ENCODE measurements at places on chromosomes 6 and 20.

DNA sequence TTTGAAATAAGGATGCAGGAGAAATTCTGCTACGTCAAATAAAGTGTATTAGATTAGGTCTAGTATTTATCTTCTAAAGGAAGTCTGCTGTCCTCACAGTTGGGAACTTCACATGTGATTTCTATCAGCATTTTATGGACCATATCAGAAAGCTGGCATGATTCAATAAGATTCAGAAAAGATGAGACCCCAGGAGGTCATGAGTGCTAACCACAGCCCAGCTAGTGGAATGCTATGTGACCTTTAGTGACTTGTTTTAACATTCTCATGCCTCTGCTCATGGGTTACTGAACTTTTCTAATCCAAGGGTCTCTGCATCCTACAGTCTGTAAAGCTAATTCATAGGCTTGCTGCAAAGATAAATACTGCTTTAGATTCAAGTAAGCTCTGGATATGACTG lies 150.1 kb downstream of the GMPR start:
- DNase-seq = no peak

DNA sequence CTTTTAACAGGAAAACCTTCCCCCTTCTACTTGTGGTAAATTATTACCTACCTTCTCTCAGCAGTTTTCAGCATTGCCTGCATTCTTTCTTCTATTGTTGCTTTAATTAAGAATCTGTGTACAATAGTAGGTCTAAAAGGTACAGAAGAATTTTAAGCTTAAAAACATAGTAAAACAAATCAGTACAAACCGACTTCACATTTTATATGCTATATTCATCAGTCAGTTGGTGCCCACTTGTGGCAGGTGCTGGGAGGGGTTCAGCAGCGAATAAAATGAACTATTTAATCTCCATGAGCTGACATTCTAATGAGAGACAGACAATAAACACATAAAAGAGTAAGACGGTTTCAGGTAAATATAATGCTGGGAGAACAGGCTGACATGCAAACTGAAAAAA lies 73.4 kb upstream of the FBXO30 start:
- no peak for DNase-seq

DNA sequence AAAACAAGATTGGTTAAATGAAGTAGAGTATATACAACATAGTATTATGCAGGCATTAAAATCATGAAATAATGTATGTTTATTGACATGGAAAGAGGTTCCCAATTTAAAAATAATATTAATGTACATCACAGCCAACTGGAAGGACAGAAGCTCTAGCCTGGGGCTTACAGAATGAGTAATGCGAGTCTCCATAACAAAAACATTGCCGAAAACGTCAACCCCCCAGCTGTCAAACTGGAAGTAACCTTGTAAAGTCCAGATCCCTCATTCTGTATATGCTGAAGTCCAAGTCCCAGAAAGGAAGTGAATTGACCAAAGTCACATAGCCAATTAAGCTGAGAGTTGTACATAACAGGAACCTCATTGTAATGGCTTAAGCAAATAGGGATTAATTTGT lies 128.7 kb upstream of the ECI2 start:
- no peak for DNase-seq

GRCh38 chr6:43070028-43070632 lies 6.0 kb upstream of the PTK7 start:
- peak; percentile 53 for DNase-seq

DNA sequence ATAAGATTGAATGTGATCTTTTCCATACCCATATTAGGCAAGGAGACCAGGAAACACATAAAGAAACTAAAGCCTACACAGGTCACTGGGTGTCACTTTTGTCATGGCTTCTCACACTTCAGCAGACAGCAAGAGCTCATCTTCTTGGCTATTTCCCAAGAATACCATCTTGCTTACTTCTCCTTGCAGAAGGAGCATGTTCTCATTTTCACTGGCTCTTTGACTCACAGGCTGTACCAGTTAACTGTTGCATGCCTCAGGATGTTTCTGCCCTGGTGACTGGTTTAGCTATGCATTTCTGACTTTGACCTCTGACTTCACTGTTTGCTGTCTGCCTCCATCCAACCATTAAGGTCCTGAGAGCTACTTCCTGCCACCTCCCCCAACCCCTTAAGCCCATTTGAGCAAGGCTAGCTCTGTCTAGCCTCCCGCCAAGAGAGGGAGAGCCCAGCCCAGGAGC lies 40.3 kb upstream of the OGFRL1 start:
- DNase-seq = peak; percentile 20

DNA sequence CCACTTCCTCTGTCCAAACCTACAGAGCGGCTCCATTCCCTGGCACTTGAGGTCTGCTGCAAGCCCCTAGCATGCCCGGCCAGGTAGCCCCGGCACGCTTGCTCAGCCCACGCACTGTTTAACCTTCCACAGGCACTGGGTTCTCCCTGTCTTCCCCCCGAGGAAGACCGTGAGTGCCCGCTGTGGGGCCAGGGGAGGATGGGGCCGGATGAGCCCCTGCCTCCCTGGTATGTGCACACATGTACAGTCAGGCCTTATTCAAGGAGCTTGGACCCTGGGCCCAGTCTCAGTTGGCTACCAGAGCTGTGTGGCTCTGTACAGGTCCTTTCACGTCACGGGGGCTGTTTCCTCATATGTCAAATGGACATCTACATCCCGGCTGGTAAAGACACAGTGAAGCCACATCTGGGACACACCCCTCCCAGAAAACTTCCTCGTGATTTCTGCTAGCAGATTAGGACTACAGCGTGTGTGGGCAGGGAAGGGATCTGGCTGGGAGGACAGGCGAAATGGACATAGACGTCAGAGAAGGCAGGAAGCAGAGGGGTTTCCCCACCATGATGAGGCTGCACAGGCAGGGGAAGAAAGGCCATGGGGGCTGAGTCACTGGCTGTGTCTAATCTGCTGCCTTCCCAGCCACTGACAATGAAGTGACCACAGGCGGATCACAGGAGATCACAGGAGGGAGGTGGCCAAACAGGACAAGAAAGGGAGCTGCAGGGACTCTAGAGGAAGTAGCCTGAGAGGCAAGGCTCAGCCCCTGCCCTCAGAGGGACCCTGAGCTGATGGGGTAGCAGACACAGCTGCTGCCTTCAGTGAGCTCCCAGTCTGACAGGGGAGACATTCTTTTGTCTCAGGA lies 62.9 kb downstream of the MRPL14 start:
- DNase-seq = peak; percentile 69

Measured in A549 (cell line).